T-helper 17 cell (primary cell): ENCODE measurements at places on chromosomes 16 and 17.

- DNase-seq, result no peak
Measured at GRCh38 chr16:23950291-23950894, 114.6 kb downstream of the PRKCB start.

- DNase-seq, result no peak
Measured at GRCh38 chr17:78737332-78737731, 44.7 kb downstream of the CYTH1 start.

DNA sequence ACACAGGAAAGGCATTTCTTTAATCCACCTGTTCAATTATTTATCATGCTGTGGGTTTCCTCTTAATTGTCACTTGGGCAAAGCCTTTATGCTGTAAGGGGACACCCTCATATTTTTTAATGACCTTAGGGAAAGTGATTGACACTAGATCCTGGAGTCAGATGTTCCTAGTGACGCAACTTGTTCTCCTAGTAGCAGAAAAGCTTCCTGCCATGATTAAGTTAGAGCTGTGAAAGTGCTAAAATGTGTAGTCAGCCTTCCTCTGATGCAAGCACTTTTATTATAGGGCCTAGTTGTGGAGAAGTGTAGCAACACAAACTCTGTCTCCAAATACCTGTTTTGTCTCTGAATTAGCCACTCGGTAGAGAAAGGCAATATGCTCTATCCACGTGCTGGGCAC, 12.3 kb downstream of the TMEM100 start:
- DNase-seq, result no peak

- no peak for DNase-seq
Measured at GRCh38 chr17:77679589-77679988, 278.9 kb upstream of the TNRC6C start.

GRCh38 chr17:50162466-50163254, 3.1 kb upstream of the SGCA start:
- DNase-seq, result no peak

DNA sequence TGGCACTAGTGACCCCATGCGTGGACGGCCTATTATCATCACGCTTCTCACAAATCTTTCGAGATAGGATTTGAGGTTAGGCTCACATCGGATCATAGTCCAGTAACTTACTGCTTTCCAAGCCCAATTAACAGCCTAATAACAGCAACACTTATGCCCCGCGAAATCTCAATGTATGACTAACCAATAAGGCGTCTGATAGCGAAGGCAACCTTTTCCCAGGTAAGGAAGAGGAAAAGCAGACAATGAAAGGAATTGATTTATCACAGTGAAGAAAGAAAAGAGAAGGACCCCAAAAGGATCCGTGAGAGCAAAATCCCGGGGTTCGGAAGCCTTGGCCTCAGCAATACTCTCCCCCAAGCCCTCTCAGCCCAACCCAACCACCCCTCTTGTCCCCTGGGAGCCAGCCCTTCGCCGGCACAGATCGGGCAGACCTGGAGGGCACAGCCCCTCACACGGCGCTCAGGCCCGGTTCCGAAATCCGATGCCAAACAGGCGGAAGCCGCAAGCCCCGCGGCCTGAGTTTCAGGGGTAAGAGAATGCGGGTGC, 534 bp downstream of the GPATCH8 start:
- DNase-seq, result no peak

DNA sequence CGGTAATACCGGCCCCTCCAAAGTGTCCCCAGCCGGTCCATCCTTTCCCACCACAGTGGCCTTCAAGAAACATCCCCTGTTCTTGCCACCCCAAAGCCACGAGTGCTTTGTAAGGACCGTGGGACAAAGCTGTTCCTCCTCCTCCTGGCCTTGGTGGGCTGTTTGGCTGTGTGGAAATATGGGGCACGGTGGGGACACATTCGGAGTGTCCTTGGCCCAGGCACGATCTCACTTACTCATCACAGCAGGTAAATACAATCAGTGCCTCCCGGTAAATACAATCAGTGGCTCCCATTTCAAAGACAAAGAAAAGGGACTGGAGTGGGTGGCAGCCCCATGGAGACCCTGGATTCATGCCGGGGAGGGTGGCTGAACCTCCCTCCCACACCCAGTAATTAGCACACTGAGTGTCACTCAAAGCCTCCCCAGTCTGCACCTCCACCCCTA, 10.4 kb downstream of the SCN4A start:
- DNase-seq, result no peak

GRCh38 chr16:67883146-67883871, 1.4 kb upstream of the NRN1L start:
- DNase-seq, result no peak

- no peak for DNase-seq
Measured at GRCh38 chr17:46986366-46986765, 7.3 kb upstream of the RPRML start.

DNA sequence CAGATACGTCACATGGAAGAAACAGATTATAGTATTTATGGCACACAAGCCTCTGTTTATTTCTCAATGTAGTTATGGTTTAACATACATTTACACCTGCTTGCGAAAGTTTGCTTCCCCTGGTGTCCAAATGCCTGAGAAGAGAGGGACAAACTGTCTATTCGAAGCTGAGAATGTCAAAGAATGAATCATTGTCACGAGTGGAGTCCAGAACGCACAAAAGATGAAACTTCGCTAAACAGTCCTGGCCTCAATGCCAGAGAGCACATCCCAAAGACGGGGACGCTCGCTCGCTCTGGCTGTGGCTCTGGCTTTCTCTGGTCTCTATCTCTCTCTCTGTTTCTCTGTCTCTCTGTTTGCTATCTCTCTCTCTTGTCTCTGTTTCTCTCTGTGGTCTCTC, 298.8 kb downstream of the FOXL1 start:
- no peak for DNase-seq

- DNase-seq, result no peak
Measured at GRCh38 chr17:44095388-44095646, 24.8 kb downstream of the G6PC3 start.

DNA sequence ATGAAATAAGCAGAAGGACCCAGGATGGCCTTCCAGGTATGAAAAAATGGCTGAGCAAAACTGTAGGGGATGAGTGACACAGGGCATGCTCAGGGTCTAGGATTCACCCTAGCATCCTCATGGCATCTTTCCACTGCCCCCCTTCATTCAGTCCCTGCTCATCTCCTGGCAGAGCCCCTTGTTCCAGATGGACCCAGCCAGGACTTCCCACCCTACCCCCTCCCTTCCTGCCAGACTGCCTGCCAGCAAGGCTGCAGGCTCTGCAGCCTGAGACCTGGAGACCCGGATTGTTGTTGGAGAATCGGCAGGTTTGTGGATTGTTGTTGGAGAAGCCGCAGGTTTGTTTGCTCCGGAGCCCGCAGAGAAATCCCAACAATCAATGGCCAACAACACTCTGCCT, 6.6 kb downstream of the SEZ6 start:
- no peak for DNase-seq

DNA sequence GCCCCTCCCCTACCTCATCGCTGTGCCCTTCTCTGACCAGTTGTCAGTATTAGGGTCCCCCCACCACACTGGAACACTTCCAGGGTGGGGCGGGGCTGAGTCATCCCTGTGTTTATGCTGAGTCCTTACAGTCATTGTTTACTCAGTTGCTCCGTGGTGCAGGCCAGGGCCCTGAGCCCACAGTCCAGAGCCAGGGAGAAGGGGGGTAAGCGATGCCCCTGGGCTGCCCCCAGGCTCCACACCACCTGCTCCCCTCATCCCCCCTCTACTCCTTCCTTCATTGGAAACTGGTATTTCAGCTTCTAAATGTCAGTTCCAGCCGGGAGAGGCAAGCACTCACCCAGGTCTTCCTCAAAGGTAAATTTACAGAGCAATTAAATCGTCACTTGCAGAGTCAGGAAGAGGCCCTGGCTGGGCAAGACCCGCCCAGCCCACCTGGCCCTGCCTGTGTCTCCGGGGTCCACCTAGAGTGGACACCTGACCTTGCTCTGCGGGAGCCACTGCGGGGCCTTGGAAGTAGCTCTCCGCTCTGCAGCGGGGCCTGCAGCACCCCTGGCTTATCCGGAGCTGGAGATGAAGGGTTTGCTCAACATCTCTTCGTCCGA, 4.8 kb downstream of the ATP2A3 start:
- DNase-seq, result no peak

- no peak for DNase-seq
Measured at GRCh38 chr16:25693631-25694030, 1.9 kb downstream of the HS3ST4 start.

- DNase-seq, result no peak
Measured at GRCh38 chr16:82439678-82440293, 187.0 kb upstream of the CDH13 start.
